Activated CD8-positive, alpha-beta memory T cell treated with anti-CD3 and anti-CD28 coated beads for 4 hours (primary cell): ENCODE measurements at places on chromosomes 11 and 22.

DNA sequence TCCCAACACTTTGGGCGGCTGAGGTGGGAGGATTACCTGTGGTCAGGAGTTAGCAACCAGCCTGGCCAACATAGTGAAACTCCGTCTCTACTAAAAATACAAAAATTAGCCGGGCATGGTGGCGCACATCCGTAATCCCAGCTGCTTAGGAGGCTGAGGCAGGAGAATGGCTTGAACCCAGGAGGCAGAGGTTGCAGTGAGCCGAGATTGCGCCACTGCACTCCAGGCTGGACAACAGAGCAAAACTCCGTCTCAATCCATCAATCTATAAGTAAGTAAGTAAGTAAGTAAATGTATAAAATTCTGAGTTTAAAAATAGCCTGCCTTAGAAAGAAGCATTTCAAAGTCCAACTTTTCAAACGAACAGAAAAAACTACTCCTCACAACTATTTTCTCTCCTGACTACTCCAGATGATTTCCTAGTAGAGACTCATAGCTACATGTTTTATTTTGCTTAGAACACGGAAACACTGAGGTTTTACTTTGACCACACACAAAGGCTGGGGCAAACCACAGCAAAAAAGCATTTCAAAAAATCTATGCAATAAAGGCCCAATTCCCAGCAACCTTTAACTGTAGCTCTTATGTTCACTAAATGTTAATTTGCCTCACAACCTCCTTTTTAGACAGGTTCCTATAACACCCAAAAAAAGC, 16.3 kb downstream of the SPTY2D1 start:
- DNase-seq, result no peak

- no peak for DNase-seq
Measured at GRCh38 chr11:65310736-65311135, 3.9 kb upstream of the CDC42EP2 start.

GRCh38 chr11:118156531-118157185, 4.0 kb upstream of the SCN4B start:
- DNase-seq, result no peak

GRCh38 chr11:99571094-99571493, 550.3 kb downstream of the CNTN5 start:
- DNase-seq, result no peak

GRCh38 chr11:121131656-121132055, 30.6 kb downstream of the TECTA start:
- no peak for DNase-seq

- no peak for DNase-seq
Measured at GRCh38 chr11:17887779-17888178, 125.1 kb downstream of the SERGEF start.

DNA sequence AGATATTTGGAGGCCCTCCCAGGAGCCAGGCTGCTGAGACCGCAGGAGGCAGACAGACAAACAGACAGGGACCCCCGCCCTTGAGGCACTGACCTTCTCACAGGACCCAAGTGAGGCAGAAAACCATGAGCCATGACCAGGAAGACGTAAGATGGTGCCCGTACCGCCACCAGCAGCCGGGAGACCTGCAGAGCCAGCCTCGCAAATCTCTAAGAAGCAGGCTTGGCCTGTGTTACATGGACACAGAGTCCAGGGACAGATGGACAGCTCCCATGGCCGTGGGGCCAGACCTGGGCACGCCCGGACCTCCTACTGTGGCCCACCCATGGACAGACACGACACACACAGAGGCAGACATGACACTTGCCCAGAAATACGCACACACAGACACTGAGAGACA, 30.7 kb upstream of the TOLLIP start:
- DNase-seq, result no peak
